ENCODE measurements at places on chromosomes 7 and 10.

DNA sequence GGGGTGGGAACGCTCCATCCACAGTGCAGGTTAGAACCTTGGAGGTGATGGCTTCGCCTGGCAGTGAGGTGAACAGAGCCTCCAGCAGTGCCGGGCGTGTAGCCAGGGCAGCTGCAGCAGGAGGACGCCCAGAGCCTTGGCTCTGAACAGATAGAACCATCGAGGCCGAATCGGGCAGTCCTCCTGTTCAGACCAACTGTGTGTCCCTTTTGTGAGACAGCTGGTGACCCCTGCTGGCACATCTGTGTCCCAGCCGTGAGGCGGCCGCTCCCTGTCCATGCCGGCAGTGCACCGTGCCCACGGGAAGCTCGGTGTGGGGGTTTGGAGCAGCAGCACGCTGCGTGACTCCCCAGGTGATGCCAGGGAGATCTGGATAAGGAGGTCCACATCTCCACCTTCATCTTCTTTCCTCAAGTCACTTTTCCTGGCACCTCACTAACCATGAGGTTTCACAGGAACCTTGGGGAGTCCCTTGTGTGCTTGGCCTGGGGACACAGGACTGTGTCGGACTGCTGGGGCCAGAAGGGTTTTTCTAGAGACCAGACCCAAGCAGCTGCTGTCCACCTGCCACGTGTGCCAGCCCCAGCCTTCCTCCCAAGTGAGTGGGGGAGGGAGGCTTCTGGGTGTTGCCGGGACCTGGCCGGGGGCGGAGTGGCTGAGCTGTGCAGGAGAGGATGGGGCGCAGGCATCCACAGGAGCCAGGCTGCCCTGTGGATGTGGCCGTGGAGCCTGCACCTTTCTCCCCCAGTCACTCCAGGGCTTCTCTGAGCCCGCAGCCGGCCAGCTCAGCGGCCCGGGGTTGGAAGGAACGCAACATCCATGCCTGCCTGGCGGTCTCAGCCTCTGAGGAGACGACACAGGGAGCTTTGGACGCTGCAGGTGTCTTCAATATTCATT is 69.4 kb downstream of the DNAJB6 start:
- no peak for DNase-seq

DNA sequence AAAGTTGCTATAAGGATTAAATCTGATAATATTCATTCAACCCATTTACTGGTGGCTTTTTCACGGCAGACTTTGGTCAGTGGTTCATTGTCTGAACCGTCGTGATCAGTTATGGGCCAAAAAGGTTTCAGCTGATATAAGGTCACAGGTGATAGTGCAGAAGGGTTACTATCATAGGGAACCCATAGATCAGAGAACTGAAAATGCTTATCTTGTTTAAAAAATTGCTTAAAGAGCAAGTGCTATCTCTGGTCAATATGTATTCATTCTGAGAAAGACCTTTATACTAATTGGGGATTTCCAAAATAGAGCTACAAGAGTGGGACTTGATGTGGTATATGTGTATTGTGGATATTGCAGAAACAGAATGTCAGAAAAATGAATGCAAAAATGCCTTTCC is 147.8 kb upstream of the SEMA3E start:
- DNase-seq: no peak

DNA sequence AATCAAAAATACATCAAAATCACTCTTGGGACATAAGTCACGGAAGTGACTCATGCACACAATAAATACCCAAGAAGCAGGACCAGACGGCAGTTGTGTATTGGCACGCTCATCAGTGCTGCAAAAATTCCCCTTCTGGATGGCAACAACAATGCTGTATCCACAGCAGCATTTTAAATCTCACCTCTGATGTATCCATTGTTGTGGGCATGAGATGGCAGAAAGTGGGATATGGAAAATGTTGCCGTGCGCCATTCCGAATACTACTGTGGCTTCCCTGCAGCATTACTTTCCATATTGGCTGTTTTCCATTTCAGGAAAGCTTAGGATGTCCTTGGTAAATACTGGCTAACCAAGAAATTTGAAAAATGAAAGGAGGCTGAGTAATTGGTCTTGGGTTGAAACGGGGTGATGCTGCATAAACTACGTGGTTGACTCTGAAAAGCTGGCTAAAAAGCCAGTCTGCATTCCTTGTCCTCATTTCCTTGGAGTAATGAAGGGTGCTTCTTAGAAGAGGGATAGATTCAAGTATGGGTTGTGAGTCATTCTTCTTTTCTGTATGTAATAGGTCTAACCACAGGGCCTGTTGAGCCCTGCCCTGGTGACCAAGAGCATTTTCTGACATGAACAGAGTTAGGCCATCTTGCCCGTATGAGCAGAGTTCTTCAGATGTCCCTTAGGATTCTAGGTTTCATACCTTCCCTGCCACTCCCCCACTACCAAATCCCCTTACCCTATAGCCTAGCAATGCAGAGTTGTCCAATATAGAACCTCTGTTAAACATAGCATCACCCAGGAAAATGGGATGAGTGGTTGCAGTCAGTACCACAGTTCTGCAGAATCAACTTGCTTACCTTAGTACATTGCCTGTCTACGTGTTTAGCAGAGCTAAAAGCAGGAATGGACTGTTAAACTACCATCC is 36.3 kb upstream of the TOMM7 start:
- DNase-seq: no peak

GRCh38 chr10:117092386-117092785 is 45.7 kb downstream of the VAX1 start:
- no peak for DNase-seq

GRCh38 chr10:8852546-8852945 is 798.1 kb downstream of the GATA3 start:
- DNase-seq: no peak

- DNase-seq: no peak
Measured at GRCh38 chr10:17237149-17237527, 9.1 kb downstream of the VIM start.

DNA sequence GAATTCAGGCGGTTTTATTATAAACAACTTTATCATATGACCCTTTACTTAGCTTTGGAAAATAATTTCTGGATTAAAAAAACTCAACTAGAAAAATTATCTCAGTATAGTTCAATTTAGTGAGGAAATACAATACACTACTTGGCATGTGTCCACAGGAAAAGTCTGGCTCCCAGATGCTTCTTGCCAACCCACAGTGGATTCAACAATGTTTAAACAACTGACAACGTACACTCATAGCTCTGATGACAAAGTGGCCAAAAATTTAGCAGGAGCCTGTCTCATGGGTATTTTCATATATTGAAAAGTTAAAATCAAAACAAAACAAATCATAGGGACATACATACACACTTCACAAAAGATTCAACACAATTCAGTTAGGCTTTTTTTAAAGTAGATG is 158.8 kb downstream of the SKAP2 start:
- DNase-seq: no peak

DNA sequence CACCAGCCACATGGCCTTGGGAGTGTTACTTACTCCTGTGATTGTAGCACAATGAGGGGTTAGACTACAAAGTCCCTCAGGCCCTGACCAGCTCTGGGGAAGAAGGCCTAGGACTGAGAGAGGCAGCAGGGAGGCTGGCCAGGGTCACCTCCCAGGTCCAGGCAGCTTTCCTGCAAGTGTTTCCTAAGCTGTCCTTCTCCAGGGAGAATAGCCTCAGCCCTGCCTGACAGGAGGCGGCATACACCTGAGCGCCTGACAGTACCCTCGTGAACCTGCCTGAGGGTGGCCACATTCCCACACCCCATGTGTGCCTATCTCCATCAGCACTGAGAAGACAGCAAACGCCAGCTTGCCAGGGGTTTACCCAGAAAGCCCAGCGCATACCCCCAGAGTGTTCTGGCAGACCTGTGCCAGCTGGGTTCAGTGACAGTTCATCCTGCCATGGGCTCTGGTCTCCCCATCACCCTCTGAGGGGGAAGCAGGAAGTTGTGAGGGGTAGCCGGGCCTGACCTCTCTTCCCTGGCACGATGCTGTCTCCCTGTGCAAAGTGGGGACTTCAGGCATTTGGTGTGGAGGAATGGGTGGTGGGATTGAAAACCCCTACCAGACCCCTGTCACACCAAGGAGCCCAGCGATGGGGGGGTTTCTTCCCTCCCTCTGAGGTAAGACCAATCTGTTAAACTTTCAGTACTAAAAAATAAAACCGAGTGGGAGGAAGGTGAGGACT is 56.3 kb upstream of the CAMK2B start:
- DNase-seq: no peak

- DNase-seq: no peak
Measured at GRCh38 chr7:153389261-153389660, 629.7 kb downstream of the ACTR3B start.

- DNase-seq: no peak
Measured at GRCh38 chr10:90857635-90858460, at the start of gene HTR7. Gene HTR7, minus strand, starts transcription at chr10:90858039. Its CDS starts 368 bp downstream, at chr10:90857671.

DNA sequence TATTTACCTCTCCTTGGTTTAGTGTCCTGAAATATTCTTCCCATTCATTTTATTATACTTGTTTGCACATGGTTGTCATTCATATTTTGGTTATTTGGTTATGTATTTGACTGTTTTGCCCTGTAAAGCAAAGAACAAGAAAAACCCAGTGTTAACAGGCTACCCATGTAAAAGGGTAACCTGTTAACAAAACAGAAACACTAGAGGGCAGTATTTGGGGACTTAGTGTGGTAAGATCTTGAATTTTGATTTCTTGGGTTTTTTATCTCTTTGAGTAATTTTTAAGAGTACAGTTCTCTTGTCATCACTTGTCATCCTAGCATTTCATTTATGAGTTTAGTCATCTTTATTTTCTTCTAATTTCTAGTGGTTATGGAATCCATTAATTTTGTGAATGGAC is 51.3 kb downstream of the POLL start:
- DNase-seq: no peak

DNA sequence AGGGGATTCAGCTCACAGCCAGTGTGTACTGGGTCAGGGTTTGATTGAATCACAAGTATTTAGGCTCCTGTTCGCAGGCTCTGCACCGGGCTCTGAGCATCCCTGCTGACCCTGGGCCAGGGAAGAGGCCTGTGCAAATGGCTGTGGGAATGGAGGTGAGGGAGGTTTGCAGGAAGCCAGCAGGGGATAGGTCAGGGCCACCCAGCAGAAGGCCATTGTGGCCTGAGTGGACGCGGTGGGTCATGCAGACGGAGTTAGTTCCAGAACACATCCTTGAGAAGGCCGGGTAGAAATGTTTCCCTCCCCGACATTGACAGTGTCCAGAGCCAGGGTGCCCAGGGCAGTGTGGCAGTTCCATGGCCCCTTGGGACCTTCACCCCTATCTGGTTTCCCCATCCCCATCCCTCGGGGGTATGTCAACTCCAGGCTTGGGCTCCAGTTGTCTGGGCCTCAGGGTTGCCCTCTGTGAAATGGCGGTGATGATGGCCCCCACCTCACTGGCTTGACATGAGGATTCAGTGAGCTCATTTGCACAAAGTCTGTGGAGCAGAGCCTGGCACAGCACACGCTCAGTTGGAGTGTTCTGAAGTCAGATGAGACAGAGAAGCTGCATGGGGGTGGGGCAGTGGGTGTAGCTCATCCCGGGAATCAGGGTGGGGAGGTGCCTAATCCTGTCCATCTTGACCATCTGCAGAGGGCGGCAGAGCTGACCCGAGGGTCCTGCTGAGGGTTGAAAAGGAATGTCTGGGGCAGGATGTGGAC is 107.6 kb downstream of the ADCY1 start:
- no peak for DNase-seq

- DNase-seq: no peak
Measured at GRCh38 chr10:48535416-48536155, 69.3 kb downstream of the ARHGAP22 start.

DNA sequence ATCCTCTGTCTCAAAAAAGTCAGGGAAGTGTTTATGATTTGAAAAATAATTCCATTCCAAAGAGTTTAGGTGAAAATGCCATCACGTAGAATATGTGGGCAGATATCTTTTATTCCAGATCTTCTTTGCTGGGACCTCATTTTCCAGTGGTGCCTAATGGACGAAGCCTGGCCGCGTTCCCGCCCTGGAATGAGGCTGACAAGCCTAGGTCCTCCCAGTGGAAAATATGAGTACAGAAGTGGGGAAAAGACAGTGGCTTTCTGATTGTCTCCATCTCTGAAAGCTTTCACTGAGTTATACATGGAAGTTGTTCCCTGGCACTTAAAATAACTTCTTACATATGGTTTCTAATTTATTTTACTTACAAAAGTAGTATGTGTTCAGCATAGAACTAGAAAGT is 139.4 kb downstream of the TACC2 start:
- no peak for DNase-seq

GRCh38 chr7:70694971-70695794 is 436.8 kb upstream of the GALNT17 start:
- DNase-seq: no peak

DNA sequence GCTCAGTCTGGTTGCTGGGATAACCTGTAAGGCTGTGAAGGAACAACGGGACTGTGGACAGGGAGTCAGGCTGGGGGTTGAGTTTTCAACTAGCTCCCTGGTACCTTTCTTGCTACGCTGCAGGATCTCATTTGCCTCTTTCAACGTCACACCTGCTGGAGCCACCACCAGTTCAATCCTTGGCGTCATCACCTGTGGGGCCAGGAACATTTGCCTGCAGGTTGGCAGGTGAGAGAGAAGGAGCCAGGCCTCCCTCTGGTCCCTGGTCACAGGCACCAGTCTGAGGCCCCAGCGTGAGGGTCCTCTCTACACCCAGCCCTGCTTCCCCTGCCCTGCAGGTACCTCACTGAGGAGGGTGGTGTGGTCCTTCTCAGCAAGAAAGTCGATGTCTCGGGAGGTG is 9.8 kb downstream of the IMPDH1 start:
- DNase-seq: no peak

- DNase-seq: no peak
Measured at GRCh38 chr7:138864667-138865066, 66.7 kb upstream of the ATP6V0A4 start.

DNA sequence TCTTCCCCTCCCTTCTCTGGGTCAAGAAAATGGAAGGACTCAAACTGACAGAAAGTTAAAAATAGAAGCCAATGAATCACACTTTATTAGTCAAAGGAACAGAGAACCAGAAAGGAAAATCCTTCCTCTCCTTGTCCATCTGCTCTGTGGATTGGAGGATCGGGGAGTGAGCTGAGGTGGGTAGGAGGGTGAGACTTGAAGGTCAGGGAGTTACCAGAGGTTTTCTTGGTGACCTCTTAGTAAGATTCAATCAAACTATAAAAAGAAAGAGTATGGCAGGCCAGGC is 12.2 kb downstream of the TLX1 start:
- no peak for DNase-seq

DNA sequence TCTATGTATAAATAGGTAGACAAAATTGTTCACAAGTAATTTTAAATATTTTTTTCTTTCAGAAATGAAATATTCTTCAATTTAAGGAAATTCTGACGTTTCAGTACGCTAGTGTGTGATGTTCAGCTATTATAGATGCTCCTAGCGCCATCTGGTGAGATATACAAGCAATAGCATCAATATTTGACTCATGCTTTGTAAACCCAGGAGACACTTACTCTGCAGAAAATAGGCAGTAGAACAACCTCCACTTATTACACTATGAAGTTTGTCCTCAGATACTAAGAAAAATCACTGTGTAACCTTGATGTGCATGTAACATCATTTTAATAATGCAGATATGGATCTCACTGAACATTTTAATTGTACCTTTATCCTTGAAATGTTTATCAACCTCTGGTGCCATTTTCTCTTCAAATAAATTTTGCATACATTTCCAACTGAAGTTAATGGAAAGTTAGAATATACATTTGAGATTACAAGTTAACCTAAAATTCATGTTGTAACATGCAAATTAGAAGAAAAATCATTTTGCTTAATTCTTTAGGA is 151.5 kb upstream of the FAM3C start:
- DNase-seq: peak; percentile 57

- DNase-seq: no peak
Measured at GRCh38 chr7:27098578-27099451, 3.0 kb upstream of the HOXA1 start.
